ENCODE measurements at places on chromosomes 6 and 20.
A peak's percentile ranks its signal among the peaks of the same experiment; 100 is the strongest.

- H3K4me1 ChIP-seq: no peaks in the 10 kb centered on the region
- H3K36me3 ChIP-seq: no peaks in the 10 kb centered on the region
- no peak for DNase-seq
- H3K27me3 ChIP-seq: peaks cover 31% of the 10 kb centered on the region
- no peak overlapping the region for H3K4me3 ChIP-seq
These were observed 87.7 kb upstream of the FAM184A start for GRCh38 chr6:119166024-119166784.

DNA sequence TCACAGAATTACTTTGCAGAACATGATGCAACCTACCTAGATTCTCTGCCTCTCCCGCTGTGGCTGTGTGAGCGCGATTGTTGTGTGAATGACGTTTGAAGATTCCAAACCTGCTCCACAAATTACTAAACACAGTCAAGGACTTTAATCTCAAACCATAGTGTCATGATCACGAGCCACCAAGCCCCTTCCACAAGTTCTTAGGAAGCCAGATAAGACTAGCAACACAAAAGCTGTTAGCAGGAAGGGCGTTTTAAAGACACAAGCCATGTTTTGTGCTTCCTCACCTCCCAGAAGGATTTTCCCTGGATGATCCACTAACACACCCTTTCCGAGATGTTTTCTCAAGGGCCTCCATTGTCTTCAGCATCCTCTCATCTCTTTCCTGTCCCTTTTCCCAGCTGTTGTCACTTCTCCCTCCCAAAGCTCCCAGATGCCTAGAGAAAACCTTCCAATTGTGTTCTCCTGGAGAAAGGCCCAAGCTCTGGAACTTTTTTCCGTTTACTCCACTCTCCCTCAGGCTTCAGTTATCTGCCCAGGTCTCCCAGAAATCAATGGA lies 12.8 kb downstream of the OPN5 start:
- no peaks in the 10 kb centered on the region for H3K36me3 ChIP-seq
- DNase-seq: no peak
- no peak overlapping the region for H3K4me3 ChIP-seq
- H3K27ac ChIP-seq: no peak overlapping the region
- no peaks in the 10 kb centered on the region for H3K4me1 ChIP-seq

DNA sequence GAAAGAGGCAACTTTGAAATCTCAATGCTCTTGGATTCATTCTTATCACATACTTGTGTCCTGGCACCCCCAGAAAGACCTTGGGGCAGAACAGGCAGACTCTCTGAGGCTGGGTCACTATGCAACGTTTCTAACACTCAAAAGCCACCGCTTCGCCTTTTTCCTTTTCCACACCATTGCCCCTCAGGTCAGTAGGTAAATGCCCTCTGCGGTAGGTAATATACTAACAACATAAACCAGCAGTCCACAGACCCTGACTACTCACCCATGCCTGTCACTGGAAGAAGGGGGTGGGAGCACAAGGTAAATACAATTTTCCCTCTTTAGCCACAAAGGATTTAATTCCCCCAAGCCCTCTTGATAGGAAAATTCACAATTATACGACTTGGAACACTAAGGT lies 6.5 kb upstream of the SPTLC3 start:
- H3K27ac ChIP-seq: no peak overlapping the region
- no peak for DNase-seq
- H3K4me3 ChIP-seq: no peak overlapping the region
- H3K27me3 ChIP-seq: no peaks in the 10 kb centered on the region

DNA sequence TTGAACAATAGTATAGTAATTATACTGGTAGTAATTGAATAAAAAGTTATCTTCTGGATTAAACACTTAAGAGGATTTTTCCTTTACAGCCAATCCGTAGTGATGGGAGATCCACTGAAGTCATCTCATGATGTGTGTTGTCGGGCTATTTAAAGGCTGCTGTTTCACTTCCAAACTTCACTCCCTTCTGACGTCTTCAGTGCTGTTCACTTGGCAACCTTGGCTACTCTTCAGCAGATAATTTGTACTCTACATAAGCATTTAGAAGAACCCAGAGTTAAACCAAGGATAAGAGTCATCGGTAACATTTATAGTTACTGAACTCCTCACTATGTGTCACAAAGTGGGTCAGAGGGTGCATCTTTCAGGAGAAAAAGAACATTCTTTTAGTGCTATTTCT lies 179.1 kb upstream of the EYA4 start:
- no peak overlapping the region for H3K4me3 ChIP-seq
- H3K4me1 ChIP-seq: no peaks in the 10 kb centered on the region
- DNase-seq: no peak
- no peaks in the 10 kb centered on the region for H3K36me3 ChIP-seq

- H3K4me1 ChIP-seq: peaks cover 8% of the 10 kb centered on the region
- H3K36me3 ChIP-seq: peaks cover 5% of the 10 kb centered on the region
- no peak overlapping the region for H3K27ac ChIP-seq
- no peak overlapping the region for H3K4me3 ChIP-seq
- DNase-seq: no peak
- no peaks in the 10 kb centered on the region for H3K27me3 ChIP-seq
These were observed 24.4 kb downstream of the UQCC1 start for GRCh38 chr20:35387334-35387733.

DNA sequence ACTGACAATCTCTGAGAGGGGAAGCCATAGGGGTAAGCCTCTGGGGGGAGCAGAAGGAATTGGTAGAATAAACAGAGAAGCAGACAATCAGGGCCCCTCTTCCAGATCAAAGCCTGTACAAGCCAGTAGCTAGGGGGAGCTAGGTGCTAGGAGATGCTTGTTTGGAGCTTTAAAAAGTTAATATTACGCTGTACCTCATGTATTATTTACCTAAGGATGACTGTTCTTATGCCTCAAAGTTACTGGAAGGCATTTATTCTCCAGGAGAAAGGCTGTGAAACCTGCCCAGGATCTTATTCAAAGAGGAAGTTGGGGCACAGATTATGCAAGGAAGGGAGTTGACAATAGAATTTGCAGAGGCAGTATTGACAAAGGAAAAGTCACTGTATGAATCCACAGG lies 111.8 kb upstream of the SLC35F1 start:
- H3K36me3 ChIP-seq: no peaks in the 10 kb centered on the region
- no peaks in the 10 kb centered on the region for H3K27me3 ChIP-seq
- H3K27ac ChIP-seq: no peak overlapping the region

GRCh38 chr6:35730745-35731413 lies 6.0 kb upstream of the ARMC12 start:
- H3K27ac ChIP-seq: peak overlapping the region; percentile 38
- peaks cover 87% of the 10 kb centered on the region for H3K4me1 ChIP-seq
- no peaks in the 10 kb centered on the region for H3K36me3 ChIP-seq
- H3K27me3 ChIP-seq: no peaks in the 10 kb centered on the region
- H3K4me3 ChIP-seq: peak overlapping the region; percentile 82

DNA sequence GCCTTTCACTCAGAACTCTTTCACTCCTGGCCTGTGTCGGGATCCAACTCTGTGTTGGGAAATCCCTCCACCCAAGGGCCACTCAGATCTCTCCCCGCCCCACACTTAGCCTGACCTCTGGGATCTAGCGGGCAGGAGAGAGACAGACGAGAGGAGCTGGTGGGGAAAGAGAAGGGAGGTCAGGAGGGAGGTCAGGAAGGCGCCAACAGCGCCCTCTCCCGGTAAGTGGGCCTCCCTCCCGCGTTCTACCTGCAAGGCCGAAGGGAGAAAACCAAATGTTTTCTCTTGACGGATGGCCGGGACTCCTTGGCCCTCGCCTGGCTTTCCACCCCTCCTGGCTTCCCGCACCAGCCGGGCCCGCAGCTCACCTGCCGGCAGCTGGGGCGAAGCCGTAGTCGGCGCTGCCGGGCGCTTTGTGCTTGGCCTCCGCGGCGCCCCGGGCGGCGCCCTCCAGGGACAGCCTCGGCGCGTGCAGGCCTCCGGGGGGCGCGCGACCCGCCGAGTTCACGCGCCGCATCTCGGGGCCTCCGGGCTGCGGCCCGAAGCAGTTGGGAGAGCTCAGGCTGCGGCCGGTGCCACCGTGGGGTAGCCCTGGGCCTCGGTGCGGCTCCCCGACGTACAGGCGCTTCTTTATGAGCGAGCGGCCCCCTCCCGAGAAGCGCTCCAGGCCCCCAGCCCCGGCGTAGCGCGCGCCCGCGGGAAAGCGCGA lies 38.2 kb downstream of the C6orf132 start:
- peaks cover 2% of the 10 kb centered on the region for H3K36me3 ChIP-seq
- H3K4me1 ChIP-seq: peaks cover 45% of the 10 kb centered on the region
- H3K27ac ChIP-seq: peak overlapping the region; percentile 89
- H3K4me3 ChIP-seq: peak overlapping the region; percentile 86
- H3K27me3 ChIP-seq: no peaks in the 10 kb centered on the region

DNA sequence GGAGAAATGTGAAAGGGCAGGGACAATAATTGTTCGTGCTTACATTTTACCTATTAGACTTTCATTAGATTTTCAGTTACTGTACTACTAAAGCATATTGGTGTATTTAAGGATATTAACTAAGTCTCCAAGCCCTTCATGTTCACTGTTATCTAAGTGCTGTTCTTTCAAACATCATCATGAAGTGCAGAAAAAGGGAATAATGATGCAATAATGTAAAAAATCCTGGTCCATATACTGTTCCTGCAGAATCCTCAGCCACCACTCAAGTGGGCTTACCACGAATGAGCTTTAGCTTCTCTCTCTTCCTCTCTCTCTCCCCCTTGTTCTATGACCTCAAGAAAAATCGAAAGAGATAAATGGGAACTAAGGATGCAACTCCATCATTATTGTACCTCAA lies 600.7 kb downstream of the UTRN start:
- no peak for DNase-seq
- H3K27ac ChIP-seq: no peak overlapping the region
- no peak overlapping the region for H3K4me3 ChIP-seq
- peaks cover 6% of the 10 kb centered on the region for H3K27me3 ChIP-seq

DNA sequence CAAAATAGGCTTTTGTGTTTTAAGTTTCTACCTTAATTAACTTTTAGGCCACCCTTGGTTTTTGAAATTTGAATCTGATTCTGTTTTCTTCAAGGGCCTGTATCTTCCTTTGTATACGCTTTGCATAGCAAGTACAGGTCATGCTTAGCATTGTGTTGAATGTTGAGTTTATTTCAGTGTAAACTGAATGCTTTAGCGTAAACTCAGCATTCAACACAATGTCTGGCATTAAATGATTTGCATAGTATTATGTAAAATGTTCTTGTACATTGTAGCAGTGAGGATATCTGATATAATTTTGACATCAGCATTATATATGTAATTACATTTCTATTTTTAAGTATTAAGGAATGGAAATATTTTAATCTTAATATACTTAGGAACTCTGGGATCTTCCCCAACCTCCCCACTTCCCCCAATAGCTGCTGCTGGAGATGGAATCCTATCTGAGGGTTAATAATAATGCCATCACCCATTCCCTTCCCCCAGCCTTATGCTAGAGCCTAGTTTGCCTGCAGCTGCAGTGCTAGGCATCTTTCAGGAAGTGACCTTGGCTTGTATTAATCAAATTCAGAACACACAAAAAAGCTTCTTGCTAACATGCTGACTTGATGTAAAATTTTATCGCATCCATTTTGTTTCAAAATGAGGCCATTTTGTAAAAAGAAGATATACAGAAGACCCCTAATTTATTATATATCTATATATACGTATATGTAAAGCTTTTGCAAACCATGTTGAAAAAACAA lies 73.1 kb downstream of the NCOA3 start:
- H3K27me3 ChIP-seq: no peaks in the 10 kb centered on the region
- peaks cover 8% of the 10 kb centered on the region for H3K36me3 ChIP-seq
- H3K4me1 ChIP-seq: peaks cover 81% of the 10 kb centered on the region
- no peak overlapping the region for H3K4me3 ChIP-seq
- no peak for DNase-seq

DNA sequence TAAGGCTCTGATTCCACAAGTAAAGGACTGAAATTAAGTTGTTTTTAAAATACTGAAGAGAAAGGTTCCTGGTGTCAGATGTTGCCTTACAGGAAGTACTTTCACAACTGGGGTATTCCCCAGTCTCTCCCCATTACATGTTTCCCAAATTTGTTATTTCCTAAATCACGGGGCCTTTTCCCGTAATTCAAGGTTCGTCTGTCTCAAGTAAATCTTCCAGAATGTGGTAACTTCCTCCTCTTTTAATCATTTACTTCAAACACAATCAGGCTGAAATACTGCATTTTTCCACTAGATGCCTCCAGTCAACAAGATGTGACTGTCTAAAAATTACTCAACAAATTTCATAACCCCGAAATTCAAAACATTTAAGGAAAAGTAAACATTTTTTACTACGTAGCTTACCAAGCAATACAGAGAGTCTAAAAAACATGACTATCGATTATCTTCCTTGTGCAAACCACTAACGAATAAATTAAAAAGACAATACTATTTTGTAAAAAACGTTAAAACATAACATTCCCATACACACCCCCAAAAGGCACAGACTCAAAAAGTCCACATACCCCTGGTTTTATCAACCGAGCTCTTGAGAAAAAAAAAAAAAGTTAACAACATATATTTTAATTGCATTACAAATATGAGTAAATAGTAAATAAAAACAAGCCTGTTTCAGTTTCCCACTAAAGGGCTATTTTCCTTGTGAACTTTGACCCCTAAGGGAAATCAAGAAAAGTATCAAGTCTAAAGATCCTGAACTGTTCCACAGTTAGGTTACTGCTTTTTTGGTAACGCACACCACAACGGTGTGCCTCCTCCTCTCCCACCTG lies 1.7 kb downstream of the SOD2 start:
- H3K4me3 ChIP-seq: peak overlapping the region; percentile 75
- peaks cover 62% of the 10 kb centered on the region for H3K4me1 ChIP-seq

GRCh38 chr20:3890398-3890751 lies 1.2 kb downstream of the PANK2 start:
- peaks cover 18% of the 10 kb centered on the region for H3K36me3 ChIP-seq
- no peak for DNase-seq
- peak overlapping the region; percentile 99 for H3K27ac ChIP-seq
- H3K4me3 ChIP-seq: peak overlapping the region; percentile 99
- no peaks in the 10 kb centered on the region for H3K27me3 ChIP-seq

- H3K27ac ChIP-seq: peak overlapping the region; percentile 84
- peaks cover 2% of the 10 kb centered on the region for H3K36me3 ChIP-seq
- peaks cover 62% of the 10 kb centered on the region for H3K4me1 ChIP-seq
These were observed 201.2 kb upstream of the SMLR1 start for GRCh38 chr6:130625825-130626527.

GRCh38 chr20:5626603-5627002 lies 123.6 kb upstream of the SHLD1 start:
- H3K36me3 ChIP-seq: no peaks in the 10 kb centered on the region
- H3K27ac ChIP-seq: no peak overlapping the region
- no peak overlapping the region for H3K4me3 ChIP-seq

- H3K27me3 ChIP-seq: no peaks in the 10 kb centered on the region
- no peaks in the 10 kb centered on the region for H3K36me3 ChIP-seq
- H3K4me1 ChIP-seq: no peaks in the 10 kb centered on the region
- DNase-seq: no peak
These were observed 59.5 kb upstream of the BMP2 start for GRCh38 chr20:6708010-6708409.
